ENCODE measurements at places on chromosomes 12 and 14.

DNA sequence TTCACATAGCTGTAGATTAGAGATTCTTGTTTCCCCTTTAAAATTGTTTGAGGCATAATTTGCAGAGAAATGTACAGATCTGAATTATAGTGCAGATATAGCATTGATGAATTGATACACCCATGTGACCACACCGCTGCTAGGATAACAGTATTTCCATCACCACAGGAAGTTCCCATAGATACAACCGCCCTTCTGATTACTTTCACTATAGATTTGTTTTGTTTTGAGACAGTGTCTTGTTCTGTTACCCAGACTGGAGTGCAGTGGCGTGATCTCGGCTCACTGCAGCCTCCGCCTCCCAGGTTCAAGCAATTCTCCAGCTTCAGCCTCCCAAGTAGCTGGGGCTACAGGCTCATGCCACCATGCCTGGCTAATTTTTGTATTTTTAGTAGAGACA lies 8.8 kb upstream of the ASPG start:
- DNase-seq = no peak

DNA sequence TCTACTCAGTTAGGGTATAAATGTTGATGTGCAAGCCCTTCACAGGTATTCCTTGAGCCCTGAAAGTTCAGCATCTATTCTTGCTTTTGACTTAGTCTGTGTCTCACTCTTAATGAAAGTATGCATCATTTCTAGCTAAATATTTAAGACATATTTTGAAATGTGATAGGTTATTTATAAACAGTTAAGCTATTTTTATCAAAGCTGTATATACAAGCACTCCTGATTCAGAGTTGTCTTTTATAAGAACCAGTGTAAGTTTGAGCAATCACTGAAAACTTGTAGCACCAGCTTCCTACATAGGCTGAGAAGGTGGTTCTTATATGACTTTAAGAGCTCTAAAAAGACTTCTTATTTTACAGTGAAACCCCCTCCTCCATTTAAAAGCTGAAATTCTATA lies 98.6 kb downstream of the MYF5 start:
- no peak for DNase-seq

GRCh38 chr14:104723651-104724406 lies at the start of gene ADSS1:
ADSS1 (plus strand) TSS chr14:104724229; CDS start chr14:104724271, 42 bp downstream.
- DNase-seq = no peak

DNA sequence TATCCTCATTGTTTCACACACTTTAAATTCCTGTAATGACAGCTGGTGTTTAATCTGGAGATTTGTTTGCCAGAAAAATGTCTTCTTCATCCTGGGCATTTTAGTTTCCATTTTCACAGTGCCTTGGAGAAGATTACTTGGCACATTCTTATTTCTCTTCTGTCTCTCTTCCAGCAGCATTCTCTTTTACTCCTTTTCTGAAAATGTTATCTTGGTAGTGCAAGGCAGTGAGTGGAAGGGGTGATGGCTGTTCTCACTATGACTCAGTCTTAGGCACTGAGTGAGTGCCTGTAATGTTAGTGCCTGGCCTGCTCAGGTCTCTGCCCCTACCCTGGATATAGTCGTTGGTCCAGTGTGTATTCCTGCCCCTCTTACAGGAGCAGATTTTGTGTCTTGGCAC lies 13.1 kb downstream of the CLECL1 start:
- no peak for DNase-seq
